ENCODE measurements at places on chromosomes 3 and 15.

DNA sequence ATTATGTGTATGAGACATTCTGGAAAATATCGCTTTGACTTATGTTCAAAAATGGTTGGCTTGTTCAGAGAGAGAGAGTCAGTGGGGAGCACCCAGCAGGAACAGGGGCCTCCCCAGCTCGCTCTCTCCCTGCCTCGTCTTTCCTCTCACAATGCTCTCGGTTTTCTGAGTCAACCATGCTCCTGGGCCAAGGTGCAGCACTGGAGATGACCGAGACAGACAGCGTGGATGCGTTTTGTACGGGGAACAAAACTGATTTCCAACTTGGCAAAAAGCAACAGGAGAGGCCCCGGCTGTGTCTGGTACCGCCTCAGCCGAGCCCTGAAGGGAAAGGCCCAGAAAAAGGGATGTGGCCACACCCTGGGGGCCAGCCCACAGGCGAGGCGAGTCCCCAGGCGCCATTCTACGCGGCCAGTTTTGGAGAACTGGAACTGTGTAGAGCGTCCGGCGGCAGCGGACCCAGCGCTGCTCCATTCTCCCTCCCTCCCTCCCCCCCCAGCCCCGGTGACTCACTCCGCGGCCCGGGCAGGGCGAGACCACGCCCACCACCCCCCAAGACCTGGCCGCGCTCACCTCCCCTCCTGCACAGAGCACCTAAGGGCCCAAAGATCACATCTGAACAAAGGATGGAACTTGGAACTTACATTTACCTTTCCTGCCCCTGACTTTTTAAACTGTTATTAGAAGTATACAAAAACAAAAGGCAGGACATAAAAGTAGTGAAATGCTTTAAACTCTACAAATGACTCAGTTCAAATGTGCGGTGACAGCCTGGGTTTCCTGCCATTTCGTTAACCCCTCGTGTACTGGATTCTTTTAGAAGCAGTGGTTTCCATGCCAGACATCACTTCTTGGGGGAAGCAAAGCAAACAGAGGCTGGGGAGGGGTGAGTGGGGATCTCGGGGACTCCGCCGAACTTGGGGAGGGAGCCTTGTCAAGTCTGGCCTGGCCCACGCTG lies 12.7 kb downstream of the ATP10A start:
- no peak for DNase-seq

- DNase-seq: no peak
These were observed 119.7 kb upstream of the THRB start for GRCh38 chr3:24614359-24614758.

DNA sequence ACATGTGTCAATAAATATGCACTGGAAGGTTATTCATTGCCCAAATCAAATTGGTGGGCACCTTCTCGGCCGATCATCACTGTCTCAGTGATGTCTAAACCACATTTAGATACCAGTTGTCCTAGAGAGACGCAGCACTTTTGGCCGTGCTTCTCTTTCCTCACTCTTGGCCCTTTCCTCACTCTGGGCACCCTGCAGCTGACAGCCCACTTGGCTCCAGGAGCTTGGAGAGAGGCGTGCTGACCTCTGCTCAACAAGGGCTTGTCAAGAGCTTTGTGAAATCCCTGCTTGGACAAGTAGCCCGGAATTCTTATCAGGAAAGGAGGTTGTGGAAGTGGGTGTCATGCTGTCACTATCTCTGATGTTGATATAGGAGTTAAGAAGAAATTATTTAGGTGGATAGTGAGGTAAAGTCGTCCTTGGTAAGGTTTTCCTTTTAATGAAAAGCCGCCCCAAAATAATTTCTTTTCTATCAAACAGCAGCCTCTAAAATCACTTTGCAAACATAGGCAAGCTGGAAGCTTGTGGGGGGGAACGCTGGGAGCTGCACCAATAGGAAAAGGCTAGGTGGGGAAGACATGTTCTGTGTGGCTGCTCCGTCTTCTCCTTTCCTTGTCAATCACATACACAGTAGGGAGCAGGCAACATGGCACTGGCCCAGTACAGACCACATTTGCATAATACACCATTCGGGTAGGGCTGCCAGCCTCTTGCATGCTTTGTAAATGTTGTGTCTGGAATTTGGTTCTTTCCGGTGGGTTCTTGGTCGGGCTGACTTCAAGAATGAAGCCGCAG lies 126.8 kb upstream of the UBE3A start:
- no peak for DNase-seq

DNA sequence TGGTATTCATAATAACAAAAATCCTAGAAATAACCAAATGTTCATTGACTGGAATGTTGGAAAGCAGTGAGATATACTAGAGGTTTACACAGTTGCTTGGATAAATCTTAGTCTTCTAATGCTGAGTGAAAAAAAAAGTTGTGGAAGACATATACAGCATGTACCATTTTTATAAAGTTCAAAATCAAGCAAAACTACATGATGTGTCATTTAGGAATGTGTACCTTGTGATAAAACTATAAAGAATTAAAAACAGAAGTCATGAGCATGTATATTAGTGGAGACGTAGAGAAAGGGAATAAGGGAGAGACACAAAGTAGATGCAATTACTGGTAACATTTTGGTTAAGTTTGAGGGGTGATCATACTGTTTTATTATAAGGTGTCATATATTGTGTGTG lies 45.2 kb downstream of the FBXL2 start:
- DNase-seq: no peak

- peak; percentile 47 for DNase-seq
These were observed 3.0 kb downstream of the HEG1 start for GRCh38 chr3:125052624-125053303.

GRCh38 chr15:90388462-90389380 lies 679 bp downstream of the IQGAP1 start:
- peak; percentile 51 for DNase-seq

DNA sequence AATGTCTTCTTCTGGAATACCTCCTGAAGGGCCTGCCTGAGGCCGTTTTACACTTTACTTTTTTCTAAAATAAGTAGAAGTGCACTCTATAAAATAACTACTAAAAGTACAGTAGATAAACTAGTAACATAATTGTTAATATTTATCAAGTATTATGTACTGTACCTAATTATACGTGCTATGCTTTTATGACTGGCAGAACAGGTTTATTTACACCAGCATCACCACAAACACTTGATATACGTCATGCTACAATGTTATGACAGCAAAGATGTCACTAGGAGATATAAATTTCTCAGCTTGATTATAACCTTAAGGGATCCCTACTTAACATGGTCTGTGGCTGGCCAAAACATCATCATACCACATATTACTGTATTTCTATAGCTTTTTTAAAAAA lies 29.4 kb downstream of the DLG1 start:
- DNase-seq: no peak

DNA sequence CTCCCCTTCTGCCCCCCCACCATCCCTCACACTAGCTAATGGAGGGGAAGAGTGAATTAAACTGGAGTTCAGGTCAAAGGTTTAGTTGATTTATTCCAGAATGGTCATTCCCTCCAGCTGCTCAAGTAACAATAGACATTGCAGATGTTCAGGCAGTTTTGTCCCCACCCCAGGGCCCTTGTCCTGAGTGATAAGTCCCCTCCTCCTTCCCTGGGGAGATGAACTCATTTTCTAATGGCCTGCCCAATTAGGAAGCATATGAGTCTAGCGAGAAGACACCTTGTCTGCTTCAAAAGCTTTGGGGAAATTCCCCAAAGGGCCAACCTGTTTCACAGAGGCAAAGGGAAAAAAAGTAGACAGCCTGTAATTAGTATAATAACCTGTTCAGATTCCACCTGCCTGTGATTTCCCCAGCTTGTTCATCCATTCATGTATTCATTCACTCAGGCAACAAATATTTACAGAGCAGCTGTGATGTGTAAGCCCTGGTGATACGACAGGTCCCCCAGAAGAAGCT lies 165.3 kb downstream of the SHQ1 start:
- DNase-seq: no peak

GRCh38 chr15:26260517-26261133 lies 397.5 kb upstream of the ATP10A start:
- DNase-seq: peak; percentile 33

- no peak for DNase-seq
These were observed 1031.7 kb downstream of the MCTP2 start for GRCh38 chr15:95262866-95263564.

Measured in Ammon's horn (tissue), 1 donor.